ENCODE measurements at places on chromosomes 4 and X.

- DNase-seq: peak; percentile 51
Observed at GRCh38 chrX:48003758-48004457, at the start of gene ZNF182. Gene ZNF182, minus strand, starts transcription at chrX:48003989. Its CDS starts 1,380 bp downstream, at chrX:48002609.

DNA sequence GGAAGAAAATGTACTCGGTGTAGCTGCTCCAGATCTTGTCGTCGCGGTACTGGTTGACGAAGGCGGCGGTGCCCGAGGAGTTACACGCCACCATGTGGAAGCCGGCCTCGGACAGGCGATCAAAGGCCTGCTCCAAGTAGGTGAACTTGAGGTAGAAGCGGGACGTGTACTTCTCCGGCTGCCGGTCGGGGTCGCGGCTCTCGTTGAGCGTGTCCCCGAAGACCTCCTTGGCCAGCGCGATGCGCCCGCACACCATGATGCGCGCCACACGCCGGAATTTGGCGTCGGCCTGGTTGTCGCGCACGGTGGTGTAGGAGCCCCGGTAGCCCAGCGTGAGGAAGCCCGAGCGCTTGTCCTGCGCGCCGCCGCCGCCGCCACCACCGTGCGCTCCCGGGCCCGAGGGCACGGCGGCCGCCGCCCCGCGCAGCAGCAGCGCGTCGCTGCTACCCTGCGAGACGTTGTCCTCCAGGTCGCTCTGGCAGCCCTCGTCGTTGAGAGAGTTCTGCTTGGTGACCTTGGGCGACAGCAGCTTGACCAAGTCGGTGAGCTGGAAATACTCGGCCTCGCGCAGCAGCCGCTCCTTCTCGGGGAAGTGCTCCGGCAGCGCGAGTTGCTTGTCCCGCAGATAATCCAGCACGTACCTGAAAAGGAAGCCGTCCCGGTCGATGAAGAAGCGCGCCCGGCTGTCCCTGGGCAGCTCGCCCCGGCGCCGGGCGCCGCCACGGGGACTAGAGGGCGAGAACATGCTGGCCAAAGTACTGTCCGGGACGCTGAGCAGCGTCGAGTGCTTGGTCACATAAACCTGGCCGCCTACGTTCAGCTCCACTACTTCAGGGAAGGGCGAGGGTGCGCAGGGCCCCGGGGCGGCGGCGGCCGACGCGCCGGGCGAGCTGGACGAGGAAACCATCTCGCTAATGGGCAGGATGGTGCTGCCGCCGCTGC, 775 bp downstream of the KCTD8 start:
- DNase-seq: no peak

DNA sequence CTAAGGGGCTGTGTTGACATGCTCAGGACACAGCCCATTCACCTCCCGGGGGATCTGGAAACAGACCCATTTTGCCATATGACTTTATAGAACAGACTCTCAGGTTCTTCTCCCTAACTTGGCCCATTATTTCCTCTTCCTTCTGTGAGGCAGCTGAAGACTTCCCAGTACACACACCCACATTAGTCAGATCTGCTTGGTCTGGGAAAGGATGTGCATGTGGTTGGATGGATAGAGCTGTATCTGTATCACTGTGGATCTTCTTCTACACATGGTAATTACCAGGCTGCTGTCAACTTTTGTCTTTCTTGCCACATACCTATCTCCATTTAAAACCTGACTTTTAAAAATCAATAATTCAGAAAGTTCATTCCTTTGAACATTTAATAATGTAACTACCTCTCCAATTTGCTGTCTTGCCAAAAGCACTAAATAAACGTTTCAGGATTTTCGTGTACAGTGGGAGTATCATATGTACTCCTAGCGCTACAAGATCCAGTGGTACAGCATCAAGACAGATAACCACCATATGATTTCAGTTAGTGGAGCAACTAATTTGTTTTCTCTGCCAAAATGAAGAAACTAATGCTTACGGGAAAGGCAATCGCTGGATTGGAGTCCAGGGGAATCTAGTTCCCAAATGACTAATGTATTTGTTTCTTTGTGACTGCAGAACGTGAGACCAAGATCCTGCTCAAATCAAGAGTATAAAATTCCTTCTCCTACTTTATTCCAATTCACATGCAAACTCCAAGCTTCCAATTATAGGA, 134.1 kb upstream of the MAP3K15 start:
- no peak for DNase-seq

DNA sequence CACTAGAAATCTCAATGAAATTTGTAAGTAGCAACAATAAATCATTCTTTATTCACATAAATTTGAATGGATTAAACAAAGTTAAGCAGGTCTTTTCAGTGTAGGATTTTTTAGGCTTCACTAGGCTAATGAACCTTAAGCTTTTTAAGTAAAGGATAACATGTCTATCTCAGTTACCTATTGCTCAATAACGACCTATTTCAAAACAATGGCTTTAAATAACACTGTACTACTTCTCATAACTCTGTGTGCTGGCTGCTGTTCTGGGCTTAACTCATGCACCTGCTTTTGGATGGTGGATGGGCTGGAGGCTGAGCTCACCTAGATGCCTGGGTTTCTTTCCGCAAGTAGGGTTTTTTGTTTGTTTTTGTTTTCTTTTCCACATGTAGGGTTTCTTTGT, 495.0 kb upstream of the SLIT2 start:
- DNase-seq: no peak

DNA sequence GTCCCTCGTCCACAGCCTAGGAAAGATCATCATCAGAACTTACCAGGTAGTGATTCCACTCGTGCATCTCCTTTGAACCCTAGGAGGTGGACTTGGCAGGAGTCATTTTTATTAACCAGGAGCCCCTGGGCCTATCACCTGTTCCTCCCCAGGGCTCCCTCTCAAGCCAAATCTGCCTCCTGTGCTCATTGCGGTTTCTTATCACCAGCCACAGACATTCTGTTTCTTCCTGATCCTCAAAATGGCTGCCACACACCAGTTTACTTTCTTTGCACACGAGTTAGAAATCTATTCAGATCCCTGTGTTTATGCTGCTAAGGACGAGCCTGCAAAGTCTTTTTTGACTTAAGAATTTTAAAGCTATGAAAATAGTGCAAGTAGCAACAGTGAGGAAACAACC, 354.5 kb upstream of the BOD1L1 start:
- no peak for DNase-seq

- no peak for DNase-seq
Observed at GRCh38 chr4:145868637-145869409, 69.8 kb downstream of the ZNF827 start.

DNA sequence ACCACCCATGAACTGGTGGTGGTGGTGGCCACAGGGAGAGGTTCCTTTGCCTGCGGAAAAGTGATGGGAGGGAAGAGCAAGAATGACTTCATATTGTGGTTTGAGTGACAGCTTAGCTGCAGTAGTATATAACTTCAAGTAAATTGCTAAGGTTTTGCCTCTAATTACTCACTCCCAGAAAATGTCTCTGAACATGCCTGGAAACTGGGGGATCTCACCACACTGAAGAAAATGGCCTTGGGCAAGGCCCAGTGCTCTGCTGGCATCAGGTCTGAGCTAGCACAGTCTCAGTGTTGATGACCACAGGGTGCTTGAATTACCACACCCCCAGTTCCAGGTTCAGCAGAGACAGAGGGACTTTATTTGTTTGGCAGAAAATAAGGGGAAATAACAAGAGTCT, 2085.4 kb downstream of the ARAP2 start:
- no peak for DNase-seq

DNA sequence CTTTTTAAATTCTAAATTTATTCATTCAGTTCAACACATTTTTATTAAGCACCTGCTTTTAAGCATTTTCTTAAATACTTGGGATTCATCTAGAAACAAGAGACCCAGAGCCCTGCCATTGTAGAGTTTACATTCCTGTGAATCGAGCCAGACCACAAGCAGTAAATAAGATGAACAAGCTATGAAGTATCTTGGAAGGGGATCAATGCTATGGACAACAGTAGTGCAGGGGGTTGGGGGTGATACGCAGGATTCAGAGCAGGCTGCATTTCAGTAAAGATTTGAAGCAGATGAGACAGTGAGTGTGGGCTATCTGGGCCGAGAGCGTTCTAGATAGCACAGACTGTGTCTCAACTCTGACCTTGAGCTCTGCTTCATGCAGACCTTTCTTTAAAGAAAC, 35.1 kb downstream of the CLDN22 start:
- DNase-seq: no peak

- no peak for DNase-seq
Observed at GRCh38 chr4:158535130-158535614, 13.5 kb downstream of the RXFP1 start.

- DNase-seq: no peak
Observed at GRCh38 chr4:83830138-83830888, 294.4 kb downstream of the GPAT3 start.

Measured in NCI-H2029 treated with DMSO at 0.1 percent for 48 hours (cell line).